ENCODE measurements at places on chromosomes 5 and 9.

GRCh38 chr5:137595396-137596079 lies 96.4 kb upstream of the SPOCK1 start:
- no peak for DNase-seq

GRCh38 chr5:14242871-14243383 lies 99.8 kb downstream of the TRIO start:
- no peak for DNase-seq

DNA sequence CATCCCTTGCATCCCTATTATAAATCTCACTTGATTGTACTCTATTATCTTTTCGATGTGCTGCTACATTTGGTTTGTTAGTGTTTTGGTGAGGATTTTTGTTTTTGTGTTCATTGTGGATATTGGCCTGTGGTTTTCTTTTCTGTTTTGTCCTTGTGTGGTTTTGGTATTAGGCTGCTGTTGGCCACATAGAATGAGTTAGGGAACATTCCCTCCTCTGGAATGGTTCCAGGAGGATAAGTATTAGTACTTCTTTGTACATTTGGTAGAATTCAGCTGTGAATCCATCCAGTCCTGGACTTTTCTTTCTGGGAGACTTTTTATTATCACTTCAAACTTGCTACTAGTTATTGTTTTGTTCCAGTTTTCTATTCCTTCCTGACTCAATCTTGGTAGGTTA lies 287.2 kb downstream of the CWC27 start:
- DNase-seq, result no peak

GRCh38 chr5:151202381-151203139 lies 21.3 kb downstream of the CCDC69 start:
- DNase-seq, result no peak

- no peak for DNase-seq
Observed at GRCh38 chr5:126793097-126793496, 16.2 kb downstream of the LMNB1 start.

- DNase-seq, result no peak
Observed at GRCh38 chr9:82457298-82457697, 468.7 kb downstream of the SPATA31D1 start.

GRCh38 chr5:179123109-179123426 lies 62.9 kb downstream of the ZNF354C start:
- DNase-seq, result no peak

DNA sequence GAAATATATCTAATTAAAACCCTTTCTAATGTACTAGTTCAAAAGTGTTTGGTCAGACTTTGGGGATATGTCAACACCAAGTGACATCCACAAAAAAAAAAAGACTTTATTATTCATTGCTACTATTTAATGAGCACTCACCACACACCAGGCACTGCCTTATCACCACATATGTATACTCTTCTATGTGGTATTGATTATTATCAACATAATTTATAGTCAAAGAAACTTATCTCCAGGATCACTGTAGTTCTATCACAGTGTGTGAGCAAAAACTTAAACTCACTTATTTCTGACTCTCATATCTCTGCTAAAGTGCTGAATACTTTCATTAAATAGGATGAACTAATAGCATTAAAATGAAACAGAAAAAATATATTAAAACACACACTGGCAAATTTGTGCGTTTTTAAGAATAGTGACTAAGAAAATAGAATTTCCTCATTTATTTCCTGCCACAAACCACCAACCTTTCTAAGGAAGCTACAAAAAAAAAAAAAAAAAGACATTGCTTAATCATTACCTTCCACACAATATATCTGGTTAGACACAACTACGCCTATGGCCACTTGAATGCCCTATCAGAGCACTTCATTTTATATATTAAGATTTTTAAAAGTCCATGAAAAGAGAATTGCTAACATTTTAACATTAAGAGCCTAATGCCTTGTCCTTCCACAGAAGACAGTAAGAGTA lies 12.8 kb downstream of the SLCO4C1 start:
- no peak for DNase-seq

DNA sequence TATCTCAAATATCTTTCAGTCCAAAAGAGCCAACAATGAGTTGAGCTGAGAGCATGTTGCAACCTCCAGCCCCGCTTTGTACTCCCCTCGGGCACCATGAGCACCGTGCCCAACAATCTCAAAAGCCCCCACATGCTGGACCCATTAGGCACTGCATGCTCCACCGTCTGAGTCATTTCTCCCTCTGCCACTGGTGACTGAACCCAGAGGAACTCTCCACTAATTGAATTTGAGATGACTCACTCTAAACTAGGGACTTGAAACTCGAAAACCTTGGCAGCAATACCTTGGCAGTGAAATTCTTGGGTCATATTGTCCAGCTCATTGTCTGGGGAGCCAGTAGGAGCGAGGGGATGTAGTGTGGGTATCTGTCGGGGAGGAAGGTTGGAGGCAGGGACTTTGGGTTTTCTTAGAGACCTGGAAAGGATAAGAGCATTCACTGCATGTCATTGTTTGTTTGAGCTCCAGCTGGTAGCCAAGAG lies 49.9 kb upstream of the SLIT3 start:
- no peak for DNase-seq

- DNase-seq, result no peak
Observed at GRCh38 chr5:13780081-13780480, 164.4 kb downstream of the DNAH5 start.

DNA sequence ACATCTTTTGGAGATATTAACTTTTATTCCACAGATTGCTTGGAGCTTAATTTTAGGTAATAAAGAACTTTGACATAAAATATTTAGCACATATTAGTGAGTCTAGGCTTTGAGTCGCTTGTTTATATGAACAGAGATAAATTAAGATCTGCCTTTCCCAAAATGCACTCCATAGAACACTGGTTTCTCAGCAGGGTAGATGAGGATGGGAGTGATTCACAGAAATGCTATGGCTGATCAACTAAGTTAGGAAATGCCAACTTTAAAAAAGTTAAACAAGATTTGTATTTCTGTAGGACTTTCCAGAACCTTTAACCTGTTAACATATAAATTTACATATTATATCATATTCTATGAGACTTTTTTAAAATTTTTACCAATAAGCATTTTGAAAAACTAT lies 65.2 kb downstream of the STARD4 start:
- no peak for DNase-seq

DNA sequence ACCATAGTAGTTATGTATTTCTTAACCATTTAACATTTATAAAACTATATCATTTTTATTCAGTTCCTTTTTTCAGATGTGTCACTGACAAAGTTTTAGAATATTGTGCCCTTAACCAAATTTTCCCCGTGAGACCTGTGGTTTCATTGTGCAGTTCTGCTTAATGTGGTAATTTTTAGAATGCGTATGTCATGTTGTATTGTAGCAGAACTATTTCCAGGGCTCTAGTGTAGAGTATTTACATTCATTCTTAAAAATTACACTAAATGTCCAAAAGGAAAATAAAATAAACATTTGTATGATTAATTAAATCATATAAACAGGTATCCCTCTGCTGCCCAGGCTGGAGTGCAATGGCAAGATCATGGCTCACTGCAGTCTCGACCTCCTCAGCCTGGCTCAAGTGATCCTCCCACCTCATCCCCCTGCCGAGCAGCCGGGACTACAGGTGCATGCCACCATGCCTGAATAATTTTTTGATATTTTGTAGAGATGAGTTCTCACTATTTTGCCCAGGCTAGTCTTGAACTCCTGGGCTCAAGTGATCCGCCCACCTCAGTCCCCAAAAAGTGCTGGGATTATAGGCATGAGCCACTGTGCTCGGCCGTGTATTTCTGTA lies 15.4 kb downstream of the SERINC5 start:
- no peak for DNase-seq

GRCh38 chr5:155689406-155689805 lies 637.6 kb upstream of the SGCD start:
- DNase-seq, result no peak

DNA sequence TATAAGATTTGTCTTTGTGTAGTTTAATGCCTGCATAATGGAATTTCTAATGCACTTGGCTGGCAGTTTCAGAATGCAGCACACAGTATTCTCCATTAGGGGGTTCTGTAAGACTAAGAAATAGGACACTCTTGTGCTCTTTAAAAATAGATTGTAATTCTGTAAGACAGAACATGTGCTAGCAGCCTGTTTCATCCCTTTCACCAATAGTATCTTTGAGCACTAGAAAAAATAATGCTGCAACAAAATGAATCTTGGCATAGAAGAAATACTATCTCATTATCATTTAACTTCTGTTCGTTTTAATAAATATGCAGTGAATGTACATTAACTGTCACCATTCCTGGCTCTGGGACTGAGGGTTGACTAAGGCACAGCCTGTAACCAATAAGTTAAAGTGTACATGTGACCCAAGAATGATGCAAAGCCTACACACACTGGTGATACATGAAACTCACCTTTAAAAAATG lies 23.8 kb upstream of the ZNF622 start:
- DNase-seq, result no peak

DNA sequence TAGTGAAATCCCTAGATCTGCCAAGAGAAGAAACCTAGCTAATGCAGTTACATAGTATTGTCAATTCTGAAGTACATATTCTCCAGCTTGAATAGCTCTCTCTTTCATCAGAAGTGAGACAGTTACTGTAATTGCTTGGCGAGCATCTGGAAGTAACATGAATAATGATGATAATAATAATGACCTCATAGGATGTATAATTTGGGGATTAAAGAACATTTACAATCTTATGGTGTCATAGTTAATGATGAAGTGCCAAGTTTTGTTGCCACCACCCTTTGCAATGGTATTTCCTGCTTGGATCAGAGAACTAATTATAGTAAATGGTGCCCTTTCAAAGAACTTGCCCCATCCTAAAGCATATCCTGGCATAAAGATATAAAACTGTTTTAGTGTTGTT lies 201.4 kb downstream of the ADAMTSL1 start:
- no peak for DNase-seq

GRCh38 chr9:130963337-130963908 lies 24.4 kb upstream of the FIBCD1 start:
- no peak for DNase-seq

- DNase-seq, result no peak
Observed at GRCh38 chr5:159471904-159472303, 141.6 kb upstream of the IL12B start.

DNA sequence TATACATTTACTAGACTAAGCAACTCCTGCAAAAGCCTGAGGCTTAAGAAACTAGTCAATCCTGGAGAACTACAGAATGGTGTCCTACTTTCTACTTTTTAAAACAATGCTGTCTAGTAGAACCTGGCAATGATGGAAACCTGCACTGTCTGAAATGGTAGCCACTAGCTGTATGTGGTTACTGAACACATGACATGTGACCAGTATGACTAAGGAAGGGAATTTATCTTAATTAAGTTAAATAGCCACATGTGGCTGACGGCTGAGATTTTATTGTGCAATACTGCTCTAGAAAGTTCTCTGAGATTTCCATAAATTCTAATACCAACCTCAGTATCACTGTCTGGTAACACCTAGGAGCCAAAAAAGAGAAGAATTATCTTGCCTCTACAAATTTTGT lies 44.9 kb upstream of the RAPGEF6 start:
- no peak for DNase-seq

GRCh38 chr5:159671886-159672285 lies 244.4 kb upstream of the ADRA1B start:
- DNase-seq, result no peak

- DNase-seq, result no peak
Observed at GRCh38 chr9:74771262-74771585, 116.5 kb downstream of the TRPM6 start.

- DNase-seq, result no peak
Observed at GRCh38 chr5:144463481-144464223, 293.0 kb downstream of the KCTD16 start.

All from amygdala (tissue), 56 donors.